ENCODE measurements at places on chromosomes 3 and 15. TPM values are rescaled to one million over a fixed set of nuclear protein-coding genes. Genes with fewer than 3 reads are reported as not detected.

The KCTD6 gene
- polyA plus RNA-seq: 13.8 TPM

DNA sequence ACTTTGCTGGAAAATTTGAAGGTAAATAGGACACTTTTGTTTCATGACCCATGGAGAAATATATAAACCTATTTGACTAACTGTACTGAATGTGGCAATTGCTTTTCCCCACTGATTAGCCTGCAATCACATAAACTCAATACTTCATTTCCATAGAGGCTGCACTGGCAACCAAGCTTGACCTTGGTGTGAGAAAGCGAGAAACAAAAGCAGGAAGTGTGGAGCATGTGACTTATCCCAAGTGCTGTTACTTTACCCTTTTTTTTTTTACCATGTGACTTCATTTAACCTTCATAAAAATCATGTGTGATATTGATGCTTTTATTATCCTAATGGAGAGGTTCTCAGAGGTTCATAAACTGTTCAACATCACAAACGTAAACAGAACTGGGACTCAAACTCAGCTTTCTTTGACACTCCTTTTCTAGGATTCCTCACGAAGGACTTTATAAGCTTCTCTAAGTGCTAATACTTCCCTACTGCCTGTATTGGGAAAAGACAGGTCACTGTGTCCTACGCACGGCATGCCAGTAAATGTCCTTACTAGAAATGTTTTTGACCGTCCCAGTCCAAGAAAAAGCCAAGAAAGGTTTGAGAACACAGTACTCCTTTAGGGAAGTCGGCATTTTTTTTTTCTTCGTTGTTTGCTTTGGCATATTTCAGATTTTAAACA is 34.9 kb upstream of the ZNF385D start:
- no peak for DNase-seq

The TNNC1 gene
- 6.3 TPM for polyA plus RNA-seq

DNA sequence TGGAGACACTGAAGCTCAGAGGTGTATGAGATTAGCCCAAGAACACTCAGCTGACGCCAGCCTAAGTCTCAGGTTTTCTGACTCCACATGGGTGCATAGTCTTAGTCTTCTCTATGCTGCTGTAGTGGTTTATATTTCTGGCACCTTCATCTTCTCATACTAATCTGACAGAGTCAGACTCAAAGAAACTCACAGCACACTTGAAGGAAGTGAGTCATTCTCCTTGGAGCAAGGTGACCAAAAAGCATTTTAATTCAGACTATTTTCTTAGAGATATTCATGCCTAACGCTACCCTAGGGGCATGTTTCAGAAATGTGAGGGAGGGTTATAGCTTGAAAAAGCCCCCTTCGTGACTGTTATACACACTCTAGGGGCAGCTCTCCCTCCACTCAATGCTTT is 775.3 kb upstream of the ARPP21 start:
- DNase-seq: no peak

The AADAC gene
- polyA plus RNA-seq: 20.7 TPM

- DNase-seq: no peak
These were observed 106.9 kb downstream of the LRRN1 start for GRCh38 chr3:3906171-3906570.

The LDHAL6B gene
- polyA plus RNA-seq: not detected

- DNase-seq: no peak
These were observed 18.5 kb downstream of the CNOT10 start for GRCh38 chr3:32703491-32703972.

DNA sequence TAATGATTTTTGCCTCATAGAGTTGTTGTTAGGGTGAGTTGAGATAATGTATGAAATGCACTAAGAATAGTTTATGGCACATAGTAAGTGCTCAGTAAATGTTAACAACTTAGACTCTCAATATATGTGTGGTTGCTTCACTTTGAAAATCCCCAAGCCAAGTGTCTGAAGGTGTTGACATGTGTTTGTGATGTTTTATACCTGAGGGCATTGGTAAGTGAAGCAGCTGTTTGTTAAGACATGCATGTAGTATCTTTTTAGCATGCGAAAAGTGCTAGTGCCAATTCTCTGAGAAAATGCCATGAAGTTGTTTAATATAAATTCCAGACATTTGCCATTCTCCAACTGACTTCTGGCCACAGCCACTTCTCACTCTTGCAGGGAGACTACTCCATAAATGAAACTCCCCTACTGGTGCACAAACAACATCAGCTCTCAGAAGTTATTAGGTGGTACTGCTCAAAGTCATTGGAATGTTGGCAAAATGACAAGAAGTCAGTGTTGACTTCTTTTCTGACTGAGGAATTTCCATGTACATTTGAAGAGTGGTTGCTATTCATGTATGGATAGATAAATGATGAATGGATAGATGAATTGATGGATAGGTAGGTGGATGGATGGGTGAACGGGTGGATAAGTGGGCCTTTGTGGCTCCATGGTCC is 103.6 kb upstream of the NUDT16 start:
- DNase-seq: no peak

The CYP11A1 gene
- polyA plus RNA-seq: 0.11 TPM

The SCG3 gene
- polyA plus RNA-seq: 67.5 TPM
